ENCODE measurements at places on chromosomes 16 and 17.

DNA sequence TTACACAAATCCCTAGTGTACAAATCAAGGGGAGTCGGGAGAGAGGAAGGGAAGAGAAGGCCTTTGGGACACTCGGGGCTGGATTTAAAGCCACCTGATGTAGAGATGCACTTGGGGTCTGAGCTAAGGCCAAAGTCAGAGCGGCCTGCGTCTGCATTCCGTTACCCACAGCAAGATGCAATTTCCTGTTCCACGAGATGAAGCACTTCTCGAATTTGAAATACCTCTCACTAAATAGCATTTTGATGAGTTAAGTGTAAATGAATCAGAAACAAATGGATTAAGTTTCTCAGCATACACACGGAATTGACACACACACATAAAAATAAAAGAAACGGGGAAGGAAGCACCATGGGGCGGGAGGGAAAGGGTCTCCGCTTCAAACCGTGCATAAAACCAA lies 386.0 kb downstream of the SOX9 start:
- DNase-seq: no peak

- DNase-seq: no peak
Measured at GRCh38 chr16:82880346-82880745, 253.6 kb downstream of the CDH13 start.

- DNase-seq: no peak
Measured at GRCh38 chr16:27204312-27204915, 1.1 kb downstream of the KDM8 start.

- no peak for DNase-seq
Measured at GRCh38 chr16:4204521-4204920, 37.4 kb downstream of the SRL start.

DNA sequence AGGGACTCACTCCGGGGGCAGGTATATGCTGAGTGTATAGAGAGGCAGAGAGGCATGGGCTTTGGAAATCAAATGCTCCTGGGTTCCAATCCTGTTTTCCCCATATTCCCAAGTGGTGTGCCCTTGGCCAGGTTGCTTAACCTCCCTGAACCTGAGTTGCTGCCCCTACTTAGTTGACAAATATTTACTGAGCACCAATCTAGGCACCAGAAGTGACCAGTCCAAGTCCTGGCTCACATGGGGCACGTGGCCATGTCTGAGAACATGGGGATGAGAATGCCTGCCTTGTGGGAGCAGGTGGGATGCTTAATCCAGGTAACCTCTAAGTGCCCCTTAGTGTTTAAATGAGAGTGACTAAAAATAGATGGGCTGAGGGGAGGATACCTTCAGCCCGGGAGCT lies 4.2 kb downstream of the SOCS3 start:
- no peak for DNase-seq

- no peak for DNase-seq
Measured at GRCh38 chr17:13750816-13751793, 149.4 kb upstream of the HS3ST3A1 start.

- DNase-seq: no peak
Measured at GRCh38 chr16:55982597-55982996, 107.4 kb upstream of the CES5A start.

All from stimulated activated CD8-positive, alpha-beta memory T cell treated with anti-CD3 and anti-CD28 coated beads, Interleukin-15, amount 100 ng/mL, for 24 hours (primary cell).